ENCODE measurements at places on chromosomes 7 and 10.

- DNase-seq: no peak
Measured at GRCh38 chr7:101904019-101904418, 86.6 kb downstream of the CUX1 start.

GRCh38 chr7:154956427-154956826 lies 46.5 kb downstream of the PAXIP1 start:
- no peak for DNase-seq

- no peak for DNase-seq
Measured at GRCh38 chr7:38413784-38414183, 140.3 kb upstream of the TARP start.

DNA sequence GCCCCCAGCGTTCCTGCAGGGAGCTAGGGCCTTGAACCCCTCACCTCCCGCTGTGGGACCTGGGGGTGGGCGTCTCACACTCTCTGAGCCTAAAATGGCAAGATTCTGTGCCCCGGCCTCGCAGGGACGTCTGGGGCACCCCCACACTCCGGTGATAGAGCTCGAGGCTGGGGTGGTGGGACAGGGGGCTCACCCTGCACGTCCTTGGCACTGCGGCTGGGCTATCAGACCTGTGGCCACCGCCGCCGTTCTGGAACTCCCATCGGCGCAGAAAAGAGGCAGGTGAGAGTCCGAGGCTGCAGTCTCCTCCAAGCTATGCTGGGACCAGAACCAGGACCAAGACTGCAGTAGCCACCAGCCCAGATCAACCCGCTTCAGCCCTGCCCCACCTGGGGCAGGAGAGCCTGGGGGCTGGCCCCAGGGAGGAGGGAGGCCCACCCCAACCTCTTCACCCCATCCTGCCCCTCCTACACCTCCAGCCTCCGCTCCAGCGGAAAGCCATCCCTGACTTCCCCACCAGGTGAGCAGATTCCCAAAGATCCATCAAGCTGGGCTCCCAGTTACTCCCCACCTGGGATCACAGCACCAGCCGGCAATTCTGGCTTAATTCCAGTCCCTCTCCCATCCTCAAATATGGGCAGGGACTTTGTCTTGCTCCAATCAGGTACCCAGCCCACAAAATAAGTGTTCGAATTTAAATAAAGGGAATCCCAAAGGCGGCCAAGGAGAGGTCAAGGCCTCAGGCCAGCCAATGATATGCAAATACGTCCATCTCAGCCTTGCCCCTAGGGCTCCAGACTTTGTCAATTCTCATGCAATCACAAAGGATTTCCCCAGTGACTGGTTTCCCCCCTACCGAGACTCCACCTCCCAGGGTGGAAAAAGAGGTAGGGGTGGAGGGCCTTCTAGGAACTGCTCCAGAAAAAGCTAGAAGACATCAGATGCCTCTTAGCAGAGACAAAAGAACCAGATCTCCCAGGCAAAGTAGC lies 16.4 kb downstream of the TNRC18 start:
- no peak for DNase-seq

DNA sequence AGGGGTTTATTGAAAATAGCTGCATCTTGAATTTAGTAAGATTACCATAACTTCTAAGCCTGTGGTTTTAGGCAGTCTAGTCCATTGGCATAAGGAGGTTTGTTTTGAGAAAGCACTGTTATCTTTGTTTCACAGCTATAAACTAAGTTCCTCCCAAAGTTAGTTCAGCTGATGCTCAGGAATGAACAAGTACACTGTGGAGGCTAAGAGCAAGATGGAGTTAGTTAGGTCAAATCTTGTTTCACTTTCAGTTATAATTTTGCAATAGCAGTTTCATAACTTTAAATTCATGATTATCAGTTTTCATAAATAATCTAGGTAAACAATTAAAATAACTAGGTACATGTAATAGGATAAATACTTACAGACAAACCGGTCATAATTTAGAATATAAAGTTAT lies 15.4 kb downstream of the SEC61G start:
- no peak for DNase-seq

DNA sequence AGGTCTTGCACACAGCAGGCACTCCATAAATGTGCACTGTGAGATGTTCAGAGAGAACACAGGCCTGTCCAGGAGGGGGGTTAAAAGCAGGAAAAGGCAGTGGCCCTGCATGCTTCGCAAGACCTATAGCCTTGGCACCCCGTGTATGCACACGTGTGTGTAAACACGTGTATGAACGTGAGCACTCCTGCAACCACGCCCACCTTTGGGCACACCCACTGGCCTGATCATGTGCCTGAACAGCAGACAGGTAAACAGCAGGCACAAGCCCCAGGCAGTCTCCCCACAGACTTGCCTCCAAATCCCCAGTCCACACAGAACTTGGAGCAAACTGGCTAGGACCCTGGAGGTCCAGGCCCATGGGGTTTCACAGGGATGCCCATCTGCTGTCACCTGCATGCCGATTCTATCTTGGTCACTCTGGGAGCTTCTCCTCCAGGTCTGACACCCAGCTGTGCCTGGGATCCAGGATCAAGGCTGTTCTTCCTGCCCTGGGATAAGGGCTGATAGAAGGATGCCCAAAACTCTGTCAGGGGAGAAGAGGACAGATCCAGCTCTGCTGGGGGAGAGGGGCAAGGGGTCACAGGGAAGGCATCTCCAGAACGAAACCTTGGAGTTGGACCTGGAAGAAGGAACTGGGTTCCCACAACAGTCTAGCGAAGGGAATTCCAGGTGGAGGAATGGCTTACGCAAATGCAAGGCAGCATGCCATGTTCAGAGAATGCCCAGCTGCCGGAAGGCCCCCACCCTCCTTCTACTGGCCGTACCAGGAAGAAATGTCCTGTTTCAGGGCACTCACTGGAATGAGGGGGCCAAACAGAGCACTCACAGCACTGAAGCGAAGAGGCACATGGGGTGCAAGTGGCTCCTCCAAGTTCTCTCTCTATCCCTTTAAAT lies 14.3 kb upstream of the ZMIZ1 start:
- no peak for DNase-seq

DNA sequence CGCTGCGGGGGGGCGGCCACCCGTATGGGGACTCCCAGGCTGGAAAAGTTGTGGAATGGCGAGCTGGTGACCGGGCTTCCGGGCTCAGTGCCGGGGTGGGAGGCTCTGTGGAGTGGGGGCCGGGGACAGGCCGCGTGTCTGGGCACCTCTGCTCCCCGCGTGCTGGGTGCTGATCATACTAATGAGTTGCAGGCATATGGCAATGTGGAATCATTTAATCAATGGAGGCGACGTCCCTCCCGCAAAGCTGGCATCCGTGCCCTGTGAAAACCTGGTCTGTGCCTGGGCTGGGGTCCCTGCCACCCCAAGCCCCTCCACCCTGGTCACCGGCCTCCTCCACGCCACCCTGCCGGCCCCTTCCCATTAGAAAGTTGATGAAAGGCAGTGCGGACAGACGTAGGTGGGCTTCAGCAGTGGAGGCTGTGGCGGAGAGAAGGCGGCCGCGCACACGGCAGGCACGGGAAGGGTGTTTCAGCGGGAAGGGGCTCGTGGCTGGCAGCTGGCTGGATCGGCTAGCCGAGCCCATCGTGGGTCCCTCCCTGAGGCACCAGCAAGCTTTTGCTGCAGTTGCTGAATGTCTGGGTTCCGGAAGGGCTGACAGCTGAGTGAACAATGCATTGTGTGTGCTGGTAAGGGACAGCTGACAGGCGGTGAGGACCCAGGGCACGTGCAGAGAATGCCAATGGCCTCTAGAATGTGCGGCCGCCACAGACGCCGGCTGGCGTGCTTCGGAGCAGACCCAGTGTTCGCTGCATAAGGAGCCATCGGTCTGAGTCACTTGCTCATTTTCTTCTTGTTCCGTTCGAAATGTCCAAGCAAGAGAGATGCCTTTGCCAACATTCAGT lies 1.5 kb downstream of the ADGRA1 start:
- no peak for DNase-seq

- no peak for DNase-seq
Measured at GRCh38 chr10:84837877-84838276, 509.5 kb downstream of the CCSER2 start.

GRCh38 chr7:135164357-135165061 lies 6.0 kb downstream of the CYREN start:
- no peak for DNase-seq

DNA sequence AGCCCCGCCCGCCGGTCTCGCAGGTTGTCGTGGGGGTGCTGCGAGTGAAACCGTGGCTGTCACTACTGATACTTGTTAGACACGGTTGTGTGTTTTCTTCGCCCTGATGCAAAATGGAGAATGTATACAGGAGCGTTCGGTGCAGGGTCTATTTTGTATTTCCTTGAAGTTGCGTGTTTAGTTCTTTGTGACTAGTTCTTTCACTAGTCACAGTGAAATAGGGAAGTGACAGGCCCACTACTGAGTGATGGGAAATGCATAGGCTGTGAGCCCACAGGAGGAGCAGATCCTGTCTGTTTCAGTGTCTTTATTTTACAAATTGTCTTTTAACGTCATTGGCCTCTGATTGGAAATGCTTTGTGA lies 675 bp downstream of the ABRAXAS2 start:
- DNase-seq: no peak

All from non-pigmented ciliary epithelial cell (primary cell).